ENCODE measurements at places on chromosomes 5 and 9.

- DNase-seq, result peak; percentile 26
These were observed 149.9 kb upstream of the ANKH start for GRCh38 chr5:15021266-15022046.

DNA sequence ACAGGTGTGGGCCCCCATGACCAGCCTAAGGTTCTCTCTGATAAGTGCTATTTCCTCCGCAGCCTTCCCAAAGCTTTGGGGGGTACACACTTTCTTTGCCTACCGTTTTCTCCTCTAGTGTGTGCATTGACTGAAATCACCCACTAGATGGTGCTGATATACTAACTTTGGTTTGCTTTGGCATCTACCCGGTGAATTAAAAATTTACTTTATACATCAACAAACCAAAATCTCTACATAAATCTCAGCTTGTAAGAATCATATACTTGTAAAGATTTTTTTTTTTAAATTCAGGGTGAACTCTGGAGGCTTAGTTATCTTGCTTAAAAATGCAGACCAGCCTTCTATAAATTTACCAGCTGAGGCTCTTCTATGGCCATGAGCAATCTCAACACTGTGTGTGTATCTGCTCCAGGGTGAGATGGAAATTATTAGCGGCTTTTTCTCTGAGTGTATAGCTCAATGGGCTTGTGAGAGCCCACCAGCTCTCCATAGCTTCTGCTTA is 475.7 kb upstream of the TNC start:
- DNase-seq, result peak; percentile 78

DNA sequence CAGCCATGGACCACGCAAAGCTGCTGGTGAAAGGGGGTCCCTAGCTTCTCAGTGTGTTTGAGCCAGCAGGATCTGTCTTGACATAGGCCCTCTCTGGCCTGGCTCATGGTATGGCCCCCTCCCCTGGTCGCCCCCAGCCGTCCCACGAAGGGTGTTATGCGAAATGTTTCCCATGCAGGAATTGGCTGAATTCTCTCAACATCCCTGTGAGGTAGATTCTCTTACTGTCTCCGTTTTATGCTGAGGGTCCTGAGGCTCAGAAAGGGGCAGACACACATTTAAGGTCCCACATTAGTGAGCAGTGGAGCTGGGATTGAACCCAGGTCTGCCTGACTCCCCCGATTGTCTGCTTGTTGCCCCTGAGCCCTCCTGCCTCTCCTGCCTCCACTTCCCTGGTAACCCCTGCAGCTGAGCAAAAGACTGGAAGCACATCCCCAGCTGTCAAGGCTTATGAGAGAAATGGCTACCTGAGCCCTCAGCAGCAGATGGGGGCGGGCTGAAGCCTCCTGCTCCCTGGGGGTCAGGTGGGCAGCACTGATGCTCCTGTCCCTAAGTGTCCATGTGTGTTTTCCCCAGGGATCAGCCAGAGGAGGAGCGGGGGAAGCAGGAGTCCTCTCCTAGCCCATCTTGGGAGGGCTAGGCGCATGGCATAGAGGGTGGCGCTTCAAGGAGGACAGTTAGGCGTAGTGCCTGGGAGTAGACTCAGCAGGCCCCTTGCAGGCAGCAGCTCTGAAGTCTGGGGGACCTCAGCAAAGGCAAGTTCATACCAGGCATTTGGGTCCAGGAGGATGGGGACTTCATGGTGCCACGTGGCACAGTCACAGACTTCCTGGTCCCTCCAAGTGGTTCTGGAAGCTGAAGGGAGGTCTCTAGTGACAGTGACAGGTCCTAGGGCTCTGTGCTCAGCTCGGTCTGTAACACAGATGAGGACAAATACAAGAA is 49.0 kb upstream of the GARNL3 start:
- no peak for DNase-seq

GRCh38 chr5:54915466-54916027 is 69.8 kb downstream of the ESM1 start:
- DNase-seq, result no peak

- no peak for DNase-seq
These were observed 84.1 kb downstream of the PHF2 start for GRCh38 chr9:93660352-93661046.

DNA sequence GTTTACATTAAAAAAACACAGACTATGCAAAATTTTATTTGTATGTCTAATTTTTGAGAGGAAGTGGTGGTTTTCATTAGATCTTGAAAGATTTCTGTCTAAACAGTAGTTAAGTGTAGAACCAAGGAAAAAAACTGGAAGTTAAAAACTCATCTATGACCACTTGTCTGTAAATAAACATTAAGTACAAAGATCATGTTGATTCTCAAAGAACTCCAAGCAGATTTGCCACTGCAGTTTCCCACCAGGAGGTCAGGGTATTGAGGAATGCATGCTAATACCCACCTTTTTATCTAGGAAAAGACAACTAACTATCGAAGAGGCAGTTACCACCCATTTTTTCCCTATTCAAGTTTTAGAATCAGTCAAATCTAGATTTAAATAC is 1.9 kb downstream of the STOM start:
- DNase-seq, result no peak

GRCh38 chr5:122947772-122948171 is 88.8 kb downstream of the PPIC start:
- DNase-seq, result no peak

DNA sequence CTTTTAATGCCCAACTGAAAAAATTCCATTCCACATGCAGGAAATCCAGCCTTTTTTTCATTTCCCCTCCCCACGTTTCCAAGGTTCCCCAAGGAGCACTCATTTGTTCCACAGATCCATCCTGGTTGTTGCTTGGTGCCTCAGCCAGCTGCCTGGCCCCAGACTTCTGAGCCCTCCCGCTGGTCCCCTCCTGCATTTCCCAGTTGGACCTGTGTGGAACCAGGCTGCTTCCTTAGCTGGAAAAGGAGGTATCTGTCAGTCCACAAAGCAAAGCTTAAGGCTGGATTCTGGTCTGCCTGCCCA is 44.8 kb downstream of the ANGPTL2 start:
- no peak for DNase-seq

- DNase-seq, result no peak
These were observed 63.0 kb downstream of the NR6A1 start for GRCh38 chr9:124708074-124708473.

- DNase-seq, result no peak
These were observed 174.8 kb downstream of the COL23A1 start for GRCh38 chr5:178415353-178415752.

- DNase-seq, result no peak
These were observed 110.3 kb upstream of the IQGAP2 start for GRCh38 chr5:76292620-76293322.

DNA sequence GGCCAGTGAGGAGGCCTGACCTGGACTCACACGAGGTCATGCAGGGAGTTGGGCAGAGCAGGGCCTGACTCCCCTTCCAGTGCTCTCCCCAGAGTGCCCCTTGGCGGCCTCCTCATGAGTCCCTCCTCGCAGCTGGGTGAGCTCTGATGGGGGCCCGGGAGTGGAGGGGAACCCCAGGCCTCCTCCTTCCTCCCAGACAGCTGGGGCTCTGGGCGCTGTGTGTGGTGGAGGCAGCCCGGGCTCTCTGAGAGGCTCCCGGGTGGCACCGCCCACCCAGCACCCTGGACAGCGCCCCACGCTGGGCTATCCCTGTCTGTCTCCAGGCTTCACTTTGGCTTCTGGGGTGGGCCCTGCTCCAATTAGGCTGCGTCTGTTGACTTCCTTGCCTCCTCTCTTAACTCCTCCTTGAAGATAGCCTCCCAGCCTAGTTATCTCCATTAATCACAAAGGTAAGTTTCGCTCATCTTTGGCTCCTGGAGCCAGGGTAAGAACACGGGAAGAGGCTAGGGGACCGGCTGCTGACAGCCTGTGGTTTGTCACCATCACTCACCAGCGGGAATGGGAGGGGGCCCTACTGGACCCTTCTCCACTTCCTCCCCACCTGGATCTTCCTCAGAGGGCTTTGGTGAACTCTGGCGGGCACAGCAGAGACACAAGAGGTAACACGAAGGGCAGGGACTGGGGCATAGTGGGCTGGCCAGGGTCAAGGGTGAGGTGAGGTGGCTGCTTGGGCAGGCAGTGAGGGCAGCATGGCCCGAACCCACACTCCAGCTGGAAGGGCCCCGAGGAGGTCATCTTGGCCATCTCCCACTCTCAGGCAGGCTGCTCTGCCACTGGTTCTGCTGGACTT is 13.1 kb downstream of the PSD2 start:
- DNase-seq, result peak; percentile 73

- DNase-seq, result no peak
These were observed 18.6 kb upstream of the AGXT2 start for GRCh38 chr5:35066260-35066795.

DNA sequence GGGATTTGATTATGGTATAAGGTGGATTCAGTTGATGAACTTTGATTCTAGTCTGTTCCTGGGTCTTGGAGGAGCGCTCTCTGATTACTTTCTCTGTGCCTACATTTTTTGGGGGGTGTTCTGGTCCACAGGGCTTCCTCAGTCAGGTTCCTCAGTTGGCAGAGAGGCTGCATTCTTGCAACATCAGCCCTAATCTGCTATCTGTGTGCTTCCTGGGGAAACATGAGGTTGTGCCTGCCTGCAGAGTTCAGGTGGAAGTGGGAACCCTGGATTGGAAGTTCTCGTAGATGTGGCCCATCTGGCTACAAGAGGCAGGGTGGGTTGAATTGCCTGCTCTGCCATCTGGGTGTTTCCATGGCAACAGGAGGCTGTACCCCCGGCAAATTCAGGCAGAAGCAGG is 24.5 kb downstream of the POLK start:
- no peak for DNase-seq

DNA sequence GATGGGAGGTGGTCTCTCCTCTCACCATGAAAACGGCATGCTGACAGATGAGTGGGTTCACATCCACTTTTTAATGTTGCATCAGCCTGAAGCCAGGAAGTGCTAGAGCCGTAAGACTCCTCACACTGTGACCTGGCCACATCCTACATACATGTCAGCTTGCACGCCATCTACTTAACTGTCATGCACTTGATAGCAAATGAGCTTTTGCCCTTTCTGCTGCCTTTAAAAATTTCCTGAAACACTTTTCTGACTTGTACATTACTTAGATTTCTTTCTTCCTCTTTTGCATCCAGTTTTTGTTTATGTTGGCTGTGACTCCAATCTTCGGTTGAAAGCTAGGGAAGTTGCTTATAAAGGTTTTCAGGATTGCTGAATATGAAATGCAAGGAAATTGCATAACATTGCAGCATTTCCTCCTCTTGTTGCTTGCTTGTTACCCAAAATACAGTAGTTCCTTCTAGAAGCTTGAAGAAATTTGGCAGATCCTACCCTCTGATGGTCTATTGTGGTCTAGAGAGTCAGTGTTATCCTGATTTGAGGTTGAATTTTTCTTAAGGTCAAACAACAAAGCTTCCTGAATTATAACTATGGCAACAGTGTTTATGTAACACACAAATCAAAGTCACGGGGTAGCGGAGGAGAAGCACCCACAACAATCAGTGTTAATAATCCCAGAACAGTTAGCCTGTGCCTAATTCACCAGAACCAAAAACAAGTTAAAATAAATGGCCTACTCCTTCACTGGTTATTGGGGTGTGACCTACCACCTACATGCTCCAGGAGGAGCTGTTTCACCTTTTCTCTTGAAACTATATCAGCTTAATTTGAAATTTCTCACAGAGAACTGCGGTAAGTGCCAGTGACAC is 232.5 kb downstream of the ARHGAP26 start:
- DNase-seq, result no peak

- DNase-seq, result peak; percentile 57
These were observed 760 bp upstream of the MAN1B1 start for GRCh38 chr9:137085920-137086530.

DNA sequence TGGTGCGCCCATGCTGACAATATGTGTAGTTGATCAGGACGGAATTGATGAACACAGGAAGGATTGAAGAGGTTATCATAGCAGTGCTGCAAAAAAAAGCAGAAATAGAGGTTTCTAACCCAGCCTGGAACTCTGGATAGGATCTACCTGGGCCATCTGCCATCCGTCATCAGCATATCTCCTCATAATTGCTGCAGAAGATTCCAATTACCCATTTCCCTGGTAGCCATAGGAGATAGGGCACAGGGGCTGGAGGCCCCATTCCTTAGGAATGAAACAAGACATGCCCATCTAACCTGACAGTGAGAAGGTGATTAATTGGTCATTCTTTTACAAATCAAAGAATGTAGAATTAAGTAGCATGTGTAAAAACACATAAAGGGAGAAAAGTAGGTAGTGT is 60.3 kb upstream of the TRIM32 start:
- DNase-seq, result no peak

- no peak for DNase-seq
These were observed 62.6 kb upstream of the FRRS1L start for GRCh38 chr9:109229682-109230081.

DNA sequence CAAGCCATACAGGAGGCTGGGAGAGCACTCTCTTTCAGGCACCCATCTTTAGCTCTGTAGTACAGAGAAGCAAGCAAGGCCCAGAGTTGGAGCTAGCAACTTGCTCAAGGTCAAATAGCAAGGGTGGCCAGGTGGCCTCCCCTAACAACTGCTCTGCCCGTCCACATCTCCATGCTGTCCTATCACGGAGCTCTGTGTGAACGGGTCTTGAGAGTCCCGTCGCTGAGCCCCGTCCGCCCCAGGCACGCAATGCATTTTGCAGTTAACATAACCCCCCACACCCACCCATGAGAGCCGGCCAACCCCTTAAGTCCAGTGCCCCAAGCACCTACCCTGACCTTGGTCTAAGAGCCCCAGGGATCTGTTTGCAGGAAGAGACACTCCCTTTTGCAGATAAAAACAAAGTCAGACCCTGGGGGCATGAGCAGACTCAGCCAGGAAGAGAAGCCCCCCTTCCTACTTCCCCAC is 1.5 kb downstream of the RNF44 start:
- DNase-seq, result peak; percentile 43

DNA sequence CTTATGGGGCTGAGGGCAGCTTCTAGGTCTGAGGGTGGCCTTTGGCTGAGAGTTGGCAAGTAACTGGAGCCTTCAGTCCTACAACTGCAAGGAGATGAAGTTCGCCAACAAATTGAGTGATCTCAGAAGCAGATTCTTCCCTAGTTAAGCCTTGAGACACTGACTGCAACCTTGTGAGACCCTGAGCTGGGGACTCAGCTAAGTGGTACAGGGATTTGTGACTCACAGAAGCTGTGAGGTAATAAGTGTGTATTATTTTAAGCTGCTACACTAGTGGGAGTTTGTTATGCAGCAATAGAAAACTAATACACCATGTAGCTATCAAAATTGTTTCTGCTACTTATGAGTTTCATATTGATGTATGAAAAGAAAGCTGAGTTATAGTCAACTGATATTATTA is 279.2 kb downstream of the PIK3R1 start:
- DNase-seq, result no peak

- no peak for DNase-seq
These were observed 5.8 kb downstream of the FOCAD start for GRCh38 chr9:20689833-20690232.

DNA sequence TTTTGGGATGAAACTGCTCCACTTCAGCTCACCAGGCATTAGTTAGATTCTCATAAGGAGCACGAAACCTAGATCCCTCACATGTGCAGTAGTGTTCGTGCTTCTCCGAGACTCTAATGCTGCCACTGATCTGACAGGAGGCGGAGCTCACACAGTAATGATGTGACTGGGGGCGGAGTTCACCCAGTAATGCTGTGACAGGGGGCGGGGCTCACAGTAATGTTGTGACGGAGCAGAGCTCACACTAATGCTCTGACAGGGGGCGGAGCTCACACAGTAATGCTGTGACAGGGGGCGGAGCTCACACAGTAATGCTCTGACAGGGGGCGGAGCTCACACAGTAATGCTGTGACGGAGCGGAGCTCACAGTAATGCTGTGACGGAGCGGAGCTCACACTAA is 27.1 kb upstream of the LRRC14B start:
- no peak for DNase-seq

GRCh38 chr5:9947225-9947714 is 302.4 kb downstream of the ATPSCKMT start:
- DNase-seq, result no peak

GRCh38 chr5:143671674-143672569 is 140.0 kb upstream of the HMHB1 start:
- DNase-seq, result no peak

GRCh38 chr5:7916171-7916804 is 47.3 kb downstream of the MTRR start:
- DNase-seq, result peak; percentile 30
